ENCODE measurements at places on chromosomes 4 and X.

DNA sequence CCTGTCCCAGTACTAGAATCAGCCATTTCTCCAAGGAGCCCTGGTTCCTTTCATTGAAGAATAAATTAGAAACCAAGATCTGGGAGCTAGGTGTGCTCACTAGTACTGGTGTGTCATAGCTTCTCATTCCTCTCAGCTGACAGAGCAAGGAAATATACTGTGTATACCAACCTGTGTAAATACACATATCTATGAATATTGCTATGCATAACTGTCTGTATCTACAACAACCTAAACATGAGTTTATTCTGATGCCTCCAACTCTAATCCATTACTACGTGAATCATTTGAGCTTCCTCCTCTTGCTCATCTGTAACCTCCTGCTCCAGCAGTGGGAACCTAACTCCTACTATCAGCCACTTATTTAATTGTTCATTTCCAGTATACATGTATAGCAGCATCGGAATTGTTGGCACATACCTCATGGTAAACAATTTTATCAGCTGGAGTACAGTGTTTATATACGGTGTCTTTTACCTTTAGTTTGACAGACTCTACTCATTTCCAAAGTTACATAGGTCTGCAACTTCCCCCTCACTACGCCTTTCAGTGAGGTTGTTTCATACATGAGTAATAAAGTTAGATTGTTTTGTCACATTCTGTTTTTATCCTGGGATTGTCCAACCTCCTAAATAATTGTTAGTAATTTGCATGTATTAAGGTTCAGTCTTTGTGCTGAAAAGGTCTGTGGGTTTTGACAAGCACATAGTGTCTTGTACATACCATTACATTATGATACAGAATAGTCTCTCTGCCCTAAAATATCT is 7.1 kb upstream of the SCRG1 start:
- DNase-seq: no peak

DNA sequence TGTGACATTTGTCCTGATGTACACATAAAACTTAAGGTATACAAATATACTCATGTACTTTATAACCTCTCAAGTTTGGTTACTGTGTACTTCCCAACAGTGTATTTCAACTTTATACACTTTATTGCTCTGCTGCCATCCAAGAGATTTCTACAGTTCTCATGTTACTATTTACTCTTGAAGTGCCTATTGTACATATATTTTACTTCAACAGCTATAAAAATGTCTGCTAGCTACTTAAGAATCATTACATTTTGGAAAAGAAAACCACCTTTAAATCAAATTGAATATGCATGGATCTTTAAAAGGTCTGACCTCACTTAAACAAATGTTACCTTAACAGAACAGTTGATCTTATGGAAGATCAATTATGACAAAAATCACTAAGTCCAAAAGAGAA is 1056.4 kb downstream of the ADGRL3 start:
- no peak for DNase-seq

- no peak for DNase-seq
Observed at GRCh38 chr4:89619206-89619962, 217.6 kb downstream of the SNCA start.

DNA sequence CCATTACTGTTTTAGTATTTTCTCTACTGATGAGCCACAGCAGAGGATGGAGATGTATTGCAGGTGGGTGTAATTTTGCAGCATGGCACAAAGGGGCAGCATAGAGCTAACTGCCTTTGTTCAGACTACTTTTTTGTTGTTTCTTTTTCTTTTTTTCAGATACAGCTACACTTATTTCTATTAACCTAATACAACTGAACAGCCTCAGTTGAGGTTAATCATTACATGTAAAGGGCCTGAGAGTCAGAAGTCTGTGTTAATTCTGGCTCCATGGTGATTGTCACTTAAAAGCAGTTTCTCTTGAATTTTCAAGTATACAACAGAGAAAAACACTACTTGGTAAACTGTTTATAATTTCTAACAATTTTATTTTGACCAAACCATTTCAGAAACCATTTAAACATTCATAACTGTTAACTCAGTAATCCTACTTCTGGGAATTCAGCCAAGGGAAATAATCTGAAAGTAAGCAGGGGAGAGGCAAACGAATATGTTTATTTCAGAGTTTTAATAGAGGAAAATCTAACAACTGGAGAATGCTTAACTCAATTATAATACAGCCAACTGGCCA is 13.9 kb upstream of the PPEF2 start:
- peak; percentile 21 for DNase-seq

DNA sequence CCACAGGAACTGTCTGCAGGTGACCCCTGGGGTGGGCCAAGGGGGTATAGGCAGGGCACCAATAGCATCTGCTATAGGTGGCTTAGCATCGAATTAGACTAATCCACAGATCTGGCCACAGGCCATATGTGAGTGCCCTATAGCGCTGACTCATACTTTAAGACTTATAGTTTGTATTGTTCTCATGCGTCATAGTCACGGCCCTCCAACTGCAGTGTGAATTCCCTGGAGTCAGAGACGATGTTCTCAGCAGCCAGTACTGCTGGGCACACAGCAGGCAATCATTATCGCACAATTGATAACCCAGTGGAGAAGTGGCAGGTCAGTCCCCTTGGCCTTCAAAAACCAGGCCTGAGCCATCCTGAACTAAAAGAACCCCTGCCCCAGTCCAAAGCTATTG is 58.1 kb downstream of the ADGRG2 start:
- no peak for DNase-seq

GRCh38 chr4:78971776-78972175 is 32.5 kb upstream of the PAQR3 start:
- no peak for DNase-seq

GRCh38 chr4:175747250-175747649 is 64.8 kb downstream of the GPM6A start:
- no peak for DNase-seq
